ENCODE measurements at places on chromosomes 13 and 19.

DNA sequence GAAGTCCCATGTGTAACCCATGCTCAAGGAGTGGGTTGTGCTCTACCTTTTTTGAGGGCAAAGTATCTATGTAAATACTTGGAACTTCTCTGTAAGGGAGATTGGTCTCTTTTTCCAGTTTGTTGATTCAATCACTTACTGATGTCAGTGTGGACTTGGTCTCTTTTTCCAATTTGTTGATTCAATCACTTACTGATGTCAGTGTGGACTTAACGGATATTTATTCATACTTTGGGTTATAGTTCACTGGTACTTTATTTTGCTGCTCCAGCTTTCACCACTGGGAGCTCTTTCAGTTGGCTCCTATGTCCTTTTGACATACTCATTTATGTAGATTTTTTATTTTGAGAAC is 36.4 kb downstream of the COG3 start:
- DNase-seq, result no peak

DNA sequence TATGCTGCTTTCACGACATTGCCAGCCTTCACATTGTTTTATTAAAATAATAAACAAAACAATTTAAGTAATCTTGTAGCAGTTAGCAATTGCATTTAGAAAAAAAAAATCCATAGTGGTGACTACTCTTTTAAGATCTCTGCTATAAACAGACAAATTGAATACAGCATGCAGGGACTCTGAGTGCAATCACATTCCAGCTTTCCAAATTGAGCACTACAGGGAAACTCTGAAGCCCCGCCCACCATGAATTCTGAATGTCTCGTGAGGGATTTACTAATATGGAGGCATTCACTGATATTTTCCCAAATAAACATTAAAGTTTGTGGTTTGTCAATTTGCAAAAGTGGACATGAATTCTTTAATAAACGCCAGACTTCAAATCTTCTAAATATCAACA is 698.8 kb downstream of the LIG4 start:
- DNase-seq, result no peak

GRCh38 chr13:27667946-27668345 is 46.3 kb downstream of the POLR1D start:
- DNase-seq, result no peak

DNA sequence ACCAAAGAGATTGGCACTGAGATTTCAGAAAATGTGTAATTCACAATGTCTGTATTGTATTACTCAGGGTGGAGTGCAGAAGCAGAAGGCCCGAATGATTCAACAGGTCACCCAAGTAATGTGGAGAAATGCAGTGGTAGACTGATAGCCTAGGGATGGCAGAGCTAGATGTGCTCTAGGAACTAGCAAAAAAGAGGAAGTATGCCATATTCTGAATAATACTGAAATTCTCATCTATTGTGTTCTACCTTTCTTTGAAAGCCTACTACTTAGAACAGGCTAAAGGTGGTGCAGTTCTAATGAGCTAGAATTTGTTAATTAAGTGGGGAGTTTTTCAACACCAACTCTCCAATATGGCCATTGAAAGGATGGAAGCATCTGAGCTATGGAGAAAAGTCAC is 1449.8 kb upstream of the MIR17HG start:
- DNase-seq, result no peak

DNA sequence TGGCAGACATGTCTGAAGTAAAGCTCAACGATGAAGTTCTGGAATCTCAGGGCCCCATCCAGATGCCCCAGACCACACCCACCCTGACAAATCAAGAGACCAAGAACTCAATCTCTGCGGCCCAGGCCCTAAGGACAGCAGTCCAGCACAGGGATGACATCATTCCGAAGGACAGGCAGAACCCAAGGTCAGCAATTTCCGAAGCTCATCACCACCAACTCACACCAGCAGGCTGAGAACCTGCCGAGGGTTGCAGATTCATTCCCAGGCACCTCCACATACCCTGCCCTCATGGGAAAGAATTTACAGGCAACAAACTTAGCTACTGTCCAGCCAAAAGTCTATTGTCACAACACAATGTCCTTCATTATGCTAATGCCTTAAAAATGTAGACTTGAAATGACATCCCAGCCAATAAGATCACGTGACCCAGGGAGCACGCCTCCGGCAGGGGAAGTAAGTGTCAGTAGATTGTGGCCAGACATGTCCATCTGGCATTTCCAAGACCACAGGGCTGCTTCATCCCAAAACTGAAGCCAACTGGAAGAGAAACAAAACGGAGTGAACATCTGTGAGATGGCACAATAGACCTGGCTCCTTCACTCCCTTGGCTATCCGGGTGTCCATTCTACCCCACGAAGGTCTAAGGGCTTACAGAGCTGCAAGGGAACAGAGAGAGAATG is 98.8 kb downstream of the CRYL1 start:
- no peak for DNase-seq

GRCh38 chr13:34815526-34815925 is 126.5 kb upstream of the NBEA start:
- no peak for DNase-seq

DNA sequence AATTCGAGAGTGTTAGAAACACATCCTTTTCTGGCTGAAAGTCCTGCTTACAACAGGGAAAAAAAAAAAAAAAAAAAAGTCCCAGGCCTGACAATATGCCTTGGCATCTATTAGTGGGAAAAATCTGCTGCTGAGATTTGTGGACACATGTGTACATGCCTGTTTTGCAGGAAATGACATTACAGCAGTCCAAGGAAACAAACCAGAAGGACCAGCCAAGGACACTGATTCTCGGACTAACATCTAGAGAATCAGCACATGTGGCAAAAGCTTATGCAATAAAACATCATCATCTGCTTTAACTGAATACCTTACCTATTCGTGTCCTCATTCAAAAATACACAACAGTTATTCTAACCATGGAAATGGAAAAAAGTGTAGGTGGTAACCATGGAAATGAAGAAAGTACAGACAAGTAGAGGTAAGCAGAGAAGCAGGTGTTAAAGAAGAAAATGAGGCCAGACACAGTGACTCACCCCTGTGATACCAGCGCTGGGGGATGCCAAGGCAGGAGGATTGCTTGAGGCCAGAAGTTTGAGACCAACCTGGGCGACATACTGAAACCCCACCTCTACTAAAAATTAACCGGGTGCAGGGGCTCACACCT is 9.4 kb upstream of the DPY19L3 start:
- DNase-seq, result no peak

Measured in NCI-H510A treated with DMSO at 0.1 percent for 48 hours (cell line).